ENCODE measurements at places on chromosomes 5 and 9.
A peak's percentile ranks its signal among the peaks of the same experiment; 100 is the strongest.

DNA sequence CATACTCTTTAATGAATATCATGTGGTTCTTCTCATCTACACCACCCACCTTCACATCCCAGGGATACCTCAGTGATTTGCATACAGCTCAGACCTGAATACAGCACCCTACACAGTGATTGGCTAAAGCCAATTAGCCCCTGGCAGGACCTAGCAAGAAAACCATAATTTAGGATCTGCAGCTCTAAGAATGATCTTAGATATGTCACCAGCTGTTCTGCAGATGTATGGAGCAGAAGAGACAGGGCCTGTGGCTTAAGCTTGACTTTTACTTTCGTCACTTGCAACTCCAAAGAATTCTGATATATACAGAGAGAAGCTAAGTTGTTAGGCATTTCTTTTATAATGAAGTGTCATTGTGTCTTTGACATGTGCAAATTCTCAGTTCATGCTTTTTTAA, 483.2 kb upstream of the C9orf72 start:
- no peak for DNase-seq

GRCh38 chr9:93319992-93320500, 131.4 kb upstream of the FAM120A start:
- no peak for DNase-seq

GRCh38 chr5:170791325-170791954, 7.9 kb downstream of the GABRP start:
- peak; percentile 86 for DNase-seq

GRCh38 chr5:146084376-146084775, 21.0 kb downstream of the PLAC8L1 start:
- no peak for DNase-seq

DNA sequence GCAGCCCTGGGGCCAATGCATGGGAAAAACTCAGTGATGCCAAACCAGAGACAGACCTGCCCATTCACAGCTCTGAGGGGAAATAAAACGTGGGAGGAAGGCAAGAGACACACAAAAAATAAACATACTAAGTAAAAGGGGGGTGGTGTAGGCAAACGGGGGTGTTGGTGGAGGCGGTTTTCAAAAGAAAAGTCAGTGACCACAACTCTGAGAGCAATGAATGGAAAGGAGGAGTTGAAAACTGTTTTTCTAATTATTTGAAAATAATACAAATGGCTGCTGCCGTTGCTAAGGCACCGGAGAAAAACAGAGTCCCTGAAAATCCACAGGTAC, 293.5 kb downstream of the EFNA5 start:
- DNase-seq: no peak

- no peak for DNase-seq
These were observed 15.0 kb upstream of the VAV2 start for GRCh38 chr9:134007150-134007549.

DNA sequence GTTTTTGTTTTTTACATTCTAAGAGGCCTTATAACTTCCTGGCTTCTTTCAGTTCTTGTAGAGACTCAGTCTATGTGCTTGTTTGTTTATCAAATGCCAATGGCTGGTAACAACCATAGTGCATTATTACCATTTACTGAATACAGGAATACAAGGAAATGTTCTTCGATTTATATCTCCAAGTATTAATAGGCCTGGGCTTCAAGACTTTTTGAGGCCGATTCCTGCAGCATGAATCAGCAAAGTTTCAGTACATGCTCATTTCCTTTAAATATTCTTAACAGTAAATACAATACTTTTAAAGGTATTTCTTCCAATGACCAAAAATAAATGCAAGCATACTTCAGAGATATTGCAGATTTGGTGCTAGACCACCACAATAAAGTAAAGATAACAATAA, 535.3 kb downstream of the EFNA5 start:
- no peak for DNase-seq

- no peak for DNase-seq
These were observed 129.4 kb downstream of the LPAR1 start for GRCh38 chr9:110908894-110909293.

DNA sequence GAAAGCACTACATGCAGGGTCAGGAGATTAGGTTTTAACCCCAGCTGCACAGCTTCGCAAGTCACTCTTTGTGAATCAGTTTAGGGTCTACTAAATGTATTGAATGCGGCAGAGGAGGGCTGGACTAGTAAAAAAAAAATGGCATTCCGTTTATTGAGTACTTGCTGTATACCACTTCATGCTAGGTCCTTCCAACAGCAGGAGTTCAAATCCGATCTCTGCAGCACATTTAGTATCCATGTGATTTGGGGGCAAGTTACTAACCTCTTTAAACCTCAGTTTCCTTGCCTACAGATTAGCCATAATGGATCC, 204.4 kb downstream of the SNCAIP start:
- no peak for DNase-seq

- DNase-seq: no peak
These were observed 573.9 kb downstream of the KIF4B start for GRCh38 chr5:155587458-155587857.

DNA sequence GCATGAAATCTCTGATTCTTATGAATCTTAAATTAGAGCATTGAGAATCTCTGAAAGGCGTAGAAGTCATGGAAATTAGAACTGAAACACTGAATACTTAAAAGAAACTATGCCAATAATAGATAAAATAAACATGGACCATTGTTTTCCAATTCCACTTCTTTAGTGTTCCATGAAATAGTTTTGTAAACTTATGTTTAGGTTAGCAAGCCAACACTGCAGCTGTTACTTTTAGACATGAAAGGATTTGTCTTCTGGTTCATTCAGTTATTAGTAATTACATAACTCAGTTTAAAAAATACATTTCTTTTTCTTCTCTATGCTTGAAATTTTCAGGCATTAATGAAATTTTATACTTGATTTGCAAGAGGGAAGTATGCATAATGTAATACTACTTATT, 733.4 kb upstream of the NUDT12 start:
- no peak for DNase-seq

GRCh38 chr9:93161786-93162562, 22.0 kb upstream of the WNK2 start:
- no peak for DNase-seq

DNA sequence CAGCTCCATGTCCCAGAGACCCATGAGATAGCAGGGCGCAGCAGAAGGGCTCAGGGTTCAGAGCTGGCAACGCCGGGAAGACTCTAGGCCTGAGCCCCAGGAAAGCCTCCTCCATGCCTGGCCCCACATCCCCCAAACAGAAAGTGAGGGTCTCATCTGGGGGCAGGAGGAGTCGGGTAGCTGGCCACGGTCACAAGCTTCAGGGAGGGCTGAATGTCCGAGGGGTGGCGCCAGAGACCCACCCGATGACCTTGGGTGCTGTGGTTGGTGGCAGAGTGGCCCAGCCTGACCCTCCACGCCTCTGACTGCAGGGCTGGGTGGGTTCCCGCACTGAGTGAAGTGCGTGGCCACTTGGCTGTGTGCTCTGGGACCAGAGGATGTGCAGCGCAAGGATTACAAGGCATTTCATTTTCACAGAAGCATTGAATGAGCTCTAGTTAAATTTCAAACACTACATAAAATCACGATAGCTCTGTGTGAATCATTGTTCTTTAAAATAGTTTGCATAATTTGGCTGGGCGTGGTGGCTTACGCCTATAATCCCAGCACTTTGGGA, 3.0 kb downstream of the C8G start:
- peak; percentile 81 for DNase-seq

DNA sequence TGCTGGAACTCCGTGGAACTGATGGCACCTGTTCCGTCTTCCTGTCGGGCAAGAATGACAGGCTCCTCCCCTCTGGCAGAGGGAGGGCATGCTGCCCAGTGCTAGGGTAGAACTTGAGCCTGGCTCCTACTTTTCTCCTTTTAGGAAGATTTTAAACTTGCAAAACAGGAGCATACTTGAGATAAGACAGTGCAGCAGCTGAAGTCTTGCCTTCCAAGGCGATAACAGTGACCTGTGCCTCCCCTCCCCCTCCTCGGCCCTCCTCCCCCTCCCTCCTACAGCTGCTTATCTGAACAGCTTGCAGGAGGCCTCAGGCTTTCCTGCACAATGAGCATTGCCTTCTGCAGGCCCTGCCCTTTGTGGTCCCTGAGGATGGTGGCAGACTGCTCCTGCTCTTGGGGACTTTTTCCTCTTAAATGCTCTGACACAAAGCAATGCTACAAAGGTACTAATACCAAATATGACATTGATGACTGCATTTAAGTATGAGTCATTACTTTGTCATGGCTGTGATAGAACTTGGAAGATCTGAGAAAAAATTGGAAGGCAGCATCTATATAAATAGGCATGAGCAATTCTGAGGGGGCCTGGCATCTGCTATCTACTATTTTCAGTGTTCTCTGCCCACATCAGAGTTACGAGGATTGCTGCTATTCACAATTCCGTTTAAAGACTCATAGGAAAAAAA, 2.0 kb downstream of the GADD45G start:
- DNase-seq: peak; percentile 86

GRCh38 chr5:167951116-167951515, 340.3 kb upstream of the WWC1 start:
- DNase-seq: no peak

DNA sequence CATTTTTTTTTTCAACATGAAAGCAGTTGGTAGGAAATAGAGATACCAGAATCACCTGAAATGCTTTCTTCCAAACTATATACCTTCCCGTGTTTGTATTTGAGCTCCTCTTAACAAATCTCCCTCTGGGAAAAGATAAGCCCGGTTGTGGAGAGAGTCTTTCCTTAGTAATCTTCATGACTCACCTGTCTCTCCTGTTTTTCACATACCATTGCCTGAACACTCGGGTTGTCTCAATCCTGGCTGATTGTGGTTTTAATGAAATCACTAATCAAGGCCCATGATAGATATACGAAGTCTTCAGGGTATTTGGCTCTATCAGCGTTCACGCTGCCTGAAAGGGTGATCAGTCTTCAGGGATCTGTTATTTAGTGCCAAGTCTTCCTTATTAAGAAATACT, 136.7 kb downstream of the MAN2A1 start:
- no peak for DNase-seq

GRCh38 chr9:73237140-73237539, 85.5 kb downstream of the ANXA1 start:
- no peak for DNase-seq

DNA sequence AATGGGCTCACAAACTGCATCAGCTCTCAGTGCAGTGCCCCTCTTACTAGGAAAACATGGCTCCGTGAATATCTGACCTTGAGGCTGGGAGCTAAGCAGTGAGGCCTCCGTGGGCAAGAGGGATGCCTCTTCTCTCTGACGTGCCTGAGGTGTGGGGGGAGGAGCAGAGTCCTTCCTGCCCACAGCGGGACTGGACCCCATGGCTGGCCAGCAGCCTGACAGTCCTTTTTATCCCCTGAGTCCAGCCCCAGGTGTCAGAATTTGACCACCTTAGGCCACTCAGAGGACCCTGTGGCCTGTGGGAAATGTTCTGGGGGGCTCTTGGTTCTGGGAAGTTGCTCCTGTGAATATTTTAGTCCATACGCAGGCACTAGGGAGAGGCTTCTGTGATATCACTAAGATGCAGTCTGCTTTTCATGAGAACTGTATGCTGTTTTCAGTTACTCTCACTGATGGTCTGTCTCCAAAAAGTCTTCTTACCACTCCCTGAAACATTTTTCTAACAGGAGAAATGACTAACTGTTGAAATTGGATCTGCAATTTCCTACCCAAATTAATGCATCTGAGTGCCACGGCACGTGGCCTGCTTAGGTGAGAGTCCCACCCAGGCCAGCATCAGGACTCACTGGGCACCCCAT, 23.4 kb downstream of the ANGPTL2 start:
- DNase-seq: no peak

DNA sequence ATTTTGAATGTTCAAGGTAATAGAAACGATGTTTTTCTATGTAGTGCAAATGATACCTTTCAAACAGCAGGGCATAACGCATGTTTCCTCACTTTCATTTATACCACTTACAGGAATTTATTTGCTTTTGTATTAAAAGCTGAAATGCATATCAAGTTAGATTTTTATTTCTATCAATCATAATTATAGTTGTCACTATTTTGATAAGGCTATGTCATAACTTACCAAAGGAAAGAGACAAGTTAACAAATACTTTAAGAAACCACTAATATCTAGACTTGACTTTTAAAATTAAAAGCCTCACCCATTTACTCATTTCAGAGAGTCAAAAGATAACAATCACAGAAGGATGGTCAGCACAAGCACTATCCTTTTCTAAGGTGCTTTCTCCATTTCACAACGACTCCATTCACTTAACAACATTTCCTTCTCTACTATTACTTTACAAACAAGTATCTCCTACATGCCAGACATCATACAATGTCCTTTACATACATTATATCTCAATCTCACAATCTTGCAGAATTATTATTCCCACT, 12.6 kb downstream of the ERP44 start:
- no peak for DNase-seq

- no peak for DNase-seq
These were observed 123.5 kb downstream of the TRIO start for GRCh38 chr5:14266686-14267085.

GRCh38 chr9:103680581-103680980, 413.5 kb upstream of the SMC2 start:
- DNase-seq: no peak

- no peak for DNase-seq
These were observed 9.7 kb upstream of the CLPTM1L start for GRCh38 chr5:1354576-1354975.

DNA sequence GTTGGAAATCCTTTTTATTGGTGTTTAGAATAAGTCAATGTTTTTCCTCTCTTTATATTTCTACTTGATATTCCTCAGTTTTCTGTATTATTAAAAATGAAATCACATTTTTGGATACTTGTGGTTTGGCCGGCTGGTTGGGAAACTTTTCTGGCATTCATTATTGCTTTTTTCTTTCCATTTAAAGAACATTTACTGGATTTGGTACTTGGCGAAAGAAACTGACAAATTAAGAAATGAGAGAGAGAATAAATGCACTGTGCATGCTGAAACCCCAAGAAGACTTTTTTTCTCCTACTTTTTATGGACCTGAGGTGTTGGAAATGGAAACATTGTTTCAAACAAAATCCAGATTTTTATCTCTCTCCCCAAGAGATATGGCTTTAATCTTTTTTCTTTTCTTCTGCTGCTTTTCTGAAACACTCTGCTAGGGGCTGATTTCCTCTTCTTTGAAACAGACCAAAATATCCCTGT, 128.4 kb downstream of the SNX18 start:
- DNase-seq: no peak

DNA sequence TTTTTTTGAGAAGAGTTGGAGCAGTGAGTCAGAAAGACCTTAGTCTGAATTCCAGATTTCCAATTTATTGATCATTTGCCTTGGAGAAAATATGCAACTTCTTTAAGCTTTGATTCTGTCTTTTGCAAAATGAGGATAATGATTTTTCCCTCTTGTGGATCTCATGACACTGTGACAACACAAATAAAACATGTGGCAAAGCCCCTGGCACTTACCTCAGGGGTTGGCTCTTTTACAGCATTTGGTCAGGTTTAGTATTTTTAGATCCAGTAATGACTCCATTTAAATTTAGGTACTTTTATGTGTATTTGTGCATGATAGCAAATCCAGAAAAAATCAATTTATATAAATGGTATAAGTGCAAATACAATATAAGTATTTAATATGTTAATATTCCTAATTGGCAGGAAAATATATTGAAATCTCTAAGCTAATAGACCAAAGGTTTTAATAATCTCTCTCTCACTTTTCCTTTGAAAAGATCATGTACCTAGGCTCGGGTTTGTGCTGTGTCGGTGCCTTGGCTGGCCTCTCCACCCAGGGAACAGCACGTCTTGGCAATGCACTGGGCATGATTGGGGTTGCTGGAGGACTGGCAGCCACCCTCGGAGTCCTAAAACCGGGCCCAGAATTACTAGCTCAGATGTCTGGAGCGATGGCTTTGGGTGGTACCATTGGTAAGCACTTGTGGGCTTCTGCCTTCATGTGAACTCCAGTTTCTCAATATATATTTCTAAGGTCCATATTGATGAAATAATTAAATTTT, 49.7 kb downstream of the NNT start:
- DNase-seq: no peak

GRCh38 chr5:39759701-39760100, 334.9 kb upstream of the DAB2 start:
- no peak for DNase-seq

Measured in islet precursor cell (in vitro differentiated cells).